ENCODE measurements at places on chromosomes 12 and 14.

DNA sequence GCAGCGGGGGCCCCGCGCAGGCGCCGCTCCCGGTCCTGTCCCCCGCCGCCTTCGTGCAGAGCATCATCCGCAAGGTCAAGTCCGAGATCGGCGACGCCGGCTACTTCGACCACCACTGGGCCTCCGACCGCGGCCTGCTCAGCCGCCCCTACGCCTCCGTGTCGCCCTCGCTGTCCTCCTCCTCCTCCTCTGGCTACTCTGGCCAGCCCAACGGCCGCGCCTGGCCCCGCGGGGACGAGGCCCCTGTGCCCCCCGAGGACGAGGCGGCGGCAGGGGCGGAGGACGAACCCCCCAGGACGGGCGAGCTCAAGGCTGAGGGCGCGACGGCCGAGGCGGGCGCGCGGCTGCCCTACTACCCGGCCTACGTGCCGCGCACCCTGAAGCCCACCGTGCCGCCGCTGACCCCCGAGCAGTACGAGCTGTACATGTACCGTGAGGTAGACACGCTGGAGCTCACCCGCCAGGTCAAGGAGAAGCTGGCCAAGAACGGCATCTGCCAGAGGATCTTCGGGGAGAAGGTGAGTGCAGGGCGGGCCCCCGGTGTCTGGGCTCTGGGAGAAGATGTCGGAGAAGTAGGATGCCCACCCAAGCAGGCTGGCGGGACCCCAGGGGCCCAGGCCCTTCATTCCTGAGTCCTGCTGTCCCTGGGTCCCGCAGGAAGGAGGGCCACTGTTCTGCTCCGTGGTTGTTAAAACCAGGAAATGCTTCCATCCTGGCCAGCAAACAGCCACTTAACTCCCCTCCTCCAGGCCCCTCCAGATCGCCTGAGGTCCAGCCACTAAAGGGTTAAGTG, 48.4 kb downstream of the PHETA1 start:
- no peak for DNase-seq

GRCh38 chr14:67268426-67269150, 27.4 kb downstream of the PALS1 start:
- no peak for DNase-seq

- no peak for DNase-seq
These were observed 159.4 kb downstream of the SLC5A8 start for GRCh38 chr12:101050631-101051030.

DNA sequence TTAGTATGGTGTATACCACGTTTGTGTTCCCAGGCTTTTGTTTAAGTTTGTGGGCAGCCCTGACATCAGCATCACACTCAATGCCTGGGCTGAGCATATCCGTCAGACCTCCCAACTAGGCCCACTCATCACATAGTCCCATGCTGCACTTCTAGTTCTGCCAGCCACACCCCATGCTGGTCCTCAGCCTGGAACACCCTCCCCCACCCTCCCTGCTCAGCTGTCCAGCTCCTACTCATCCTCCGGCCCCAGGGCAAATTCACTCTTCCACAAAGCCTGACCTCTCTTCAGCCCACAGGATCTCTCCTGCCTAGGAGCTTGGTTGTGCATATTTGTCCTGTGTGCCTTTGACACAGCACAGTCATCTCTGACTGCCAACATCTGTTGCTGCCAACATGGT, 3.9 kb upstream of the ENDOU start:
- DNase-seq = no peak

DNA sequence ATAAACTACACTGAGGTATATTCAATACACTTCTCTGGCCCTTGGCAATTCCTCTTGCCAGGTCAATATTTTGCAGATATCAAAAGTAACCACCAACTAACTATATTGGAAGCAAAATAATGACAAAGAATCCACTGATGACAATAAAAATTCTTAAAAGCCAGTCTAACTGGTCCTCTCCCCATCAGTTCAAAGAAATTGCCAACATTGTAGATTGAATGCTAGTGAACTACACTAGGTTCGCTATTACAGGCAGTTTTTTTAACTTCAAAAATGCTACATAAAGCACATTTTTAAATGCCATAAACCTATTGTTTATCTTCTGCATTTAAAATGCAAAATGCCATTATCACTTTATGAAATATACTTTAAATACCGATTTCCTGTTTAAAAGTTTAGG, 4.0 kb downstream of the CDK17 start:
- no peak for DNase-seq

DNA sequence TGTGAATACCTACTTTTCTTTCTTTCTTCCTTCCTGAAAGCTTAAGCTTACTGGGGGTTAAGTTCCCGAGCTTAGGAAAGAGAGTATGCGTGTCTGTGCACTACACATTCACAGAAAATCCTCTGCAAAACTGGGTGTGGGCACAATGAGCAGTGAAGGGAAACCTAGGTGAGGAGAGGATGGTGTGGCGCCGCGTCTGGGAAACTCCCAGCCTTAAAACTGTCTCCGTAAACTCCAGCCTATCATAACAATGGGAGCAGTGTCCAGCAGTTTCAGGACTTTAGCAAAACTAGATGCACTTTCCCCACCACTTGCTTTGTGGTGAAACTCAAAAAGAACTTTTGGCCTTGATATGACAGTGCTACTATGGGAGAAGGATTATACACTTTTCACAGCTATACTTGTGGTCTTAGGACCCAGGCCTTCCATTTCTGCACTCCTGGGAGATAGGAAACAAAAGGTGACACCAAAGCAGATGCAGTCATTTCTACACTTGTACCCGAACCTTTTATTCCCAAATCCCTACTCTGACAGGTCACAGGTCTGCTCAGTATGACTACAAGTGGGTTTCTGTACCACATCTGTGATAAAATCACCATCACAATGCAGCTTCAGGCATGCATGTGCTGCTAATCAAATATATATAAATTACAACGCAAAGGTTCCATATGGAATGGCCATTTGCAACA, 10.4 kb downstream of the AKAP5 start:
- DNase-seq = no peak

DNA sequence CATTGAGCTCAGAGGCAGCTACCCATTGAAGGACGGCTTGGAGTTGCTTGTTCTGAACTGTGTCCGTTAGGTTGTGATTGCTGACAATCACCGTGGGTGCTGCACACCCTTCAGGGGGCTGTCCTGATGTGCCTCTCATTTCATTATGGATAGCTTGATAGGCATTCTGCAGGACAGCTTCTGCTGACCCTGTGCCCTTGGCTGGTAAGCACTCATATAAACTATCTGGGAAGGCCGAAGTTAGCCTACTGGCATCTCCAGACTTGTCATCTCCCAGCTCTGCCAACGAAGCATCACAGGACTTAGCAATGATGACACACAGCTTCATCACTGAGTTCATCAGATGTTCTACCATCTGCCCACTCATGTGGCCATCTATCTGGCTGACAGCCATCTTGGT, 22.3 kb downstream of the AKAP3 start:
- DNase-seq = no peak

DNA sequence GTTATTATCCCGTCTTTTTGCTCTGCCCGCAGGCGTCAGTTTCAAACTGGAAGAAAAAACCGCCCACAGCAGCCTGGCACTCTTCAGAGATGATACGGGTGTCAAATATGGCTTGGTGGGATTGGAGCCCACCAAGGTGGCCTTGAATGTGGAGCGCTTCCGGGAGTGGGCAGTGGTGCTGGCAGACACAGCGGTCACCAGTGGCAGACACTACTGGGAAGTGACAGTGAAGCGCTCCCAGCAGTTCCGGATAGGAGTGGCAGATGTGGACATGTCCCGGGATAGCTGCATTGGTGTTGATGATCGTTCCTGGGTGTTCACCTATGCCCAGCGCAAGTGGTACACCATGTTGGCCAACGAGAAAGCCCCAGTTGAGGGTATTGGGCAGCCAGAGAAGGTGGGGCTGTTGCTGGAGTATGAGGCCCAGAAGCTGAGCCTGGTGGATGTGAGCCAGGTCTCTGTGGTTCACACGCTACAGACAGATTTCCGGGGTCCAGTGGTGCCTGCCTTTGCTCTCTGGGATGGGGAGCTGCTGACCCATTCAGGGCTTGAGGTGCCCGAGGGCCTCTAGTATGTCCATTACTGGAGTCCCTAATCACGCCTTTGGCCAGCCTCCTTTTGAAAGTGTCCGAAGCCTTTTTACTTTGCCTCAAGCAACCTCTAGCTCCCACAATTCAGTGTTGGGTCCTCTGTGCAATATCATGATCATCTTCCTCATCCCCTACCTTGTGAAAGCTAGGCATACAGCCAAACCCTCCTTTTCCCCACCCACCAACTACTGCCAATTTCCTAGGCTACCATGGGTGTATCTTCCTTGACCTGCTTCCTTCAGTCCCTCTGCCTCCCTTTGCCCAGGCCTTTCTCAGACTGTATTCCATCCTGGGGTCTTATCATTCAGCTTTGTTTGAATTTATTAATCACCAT, 891 bp downstream of the SPRYD4 start:
- no peak for DNase-seq

- DNase-seq = no peak
These were observed 909.6 kb downstream of the VRK1 start for GRCh38 chr14:97706819-97707218.

- no peak for DNase-seq
These were observed 106.8 kb downstream of the TMEM260 start for GRCh38 chr14:56686416-56686815.

GRCh38 chr12:119672194-119672593, 4.3 kb downstream of the PRKAB1 start:
- DNase-seq = no peak

DNA sequence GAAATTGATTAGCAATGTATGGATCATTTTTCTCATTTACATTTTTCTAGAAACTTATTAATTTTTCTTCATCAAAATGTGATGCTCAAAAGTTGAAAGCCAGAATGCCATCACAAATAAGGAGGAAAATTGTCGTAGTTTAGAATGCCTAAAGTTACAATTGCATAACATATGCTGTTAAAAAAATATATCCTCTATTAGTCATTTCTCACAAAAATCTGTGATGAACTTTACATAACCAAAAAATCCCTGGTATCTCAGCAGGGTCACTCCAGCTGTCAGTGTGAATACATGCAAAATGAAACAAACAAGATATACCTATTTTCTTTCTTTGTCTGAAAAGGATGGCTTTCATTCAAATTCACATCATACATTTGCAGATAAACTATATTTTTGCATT, 358.9 kb downstream of the PAWR start:
- no peak for DNase-seq

- no peak for DNase-seq
These were observed 14.4 kb upstream of the GPR68 start for GRCh38 chr14:91258876-91259275.

DNA sequence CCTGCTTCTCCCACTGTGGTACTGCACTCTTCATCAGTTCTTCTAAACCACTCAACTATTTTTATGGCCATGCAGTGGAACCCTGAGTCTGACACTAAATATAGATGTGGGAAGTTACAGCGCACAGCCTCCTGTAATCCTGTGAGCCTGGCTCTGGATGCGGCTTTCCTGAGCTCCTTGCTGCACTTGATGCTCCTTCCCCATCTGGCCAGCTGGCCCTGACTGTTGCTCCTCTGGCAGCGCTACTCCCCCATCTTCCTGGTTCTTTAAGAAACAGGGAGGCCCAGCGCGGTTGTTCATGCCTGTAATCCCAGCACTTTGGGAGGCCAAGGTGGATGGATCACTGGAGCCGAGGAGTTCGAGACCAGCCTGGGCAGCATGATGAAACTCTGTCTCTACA, 24.6 kb downstream of the IQSEC3 start:
- no peak for DNase-seq

DNA sequence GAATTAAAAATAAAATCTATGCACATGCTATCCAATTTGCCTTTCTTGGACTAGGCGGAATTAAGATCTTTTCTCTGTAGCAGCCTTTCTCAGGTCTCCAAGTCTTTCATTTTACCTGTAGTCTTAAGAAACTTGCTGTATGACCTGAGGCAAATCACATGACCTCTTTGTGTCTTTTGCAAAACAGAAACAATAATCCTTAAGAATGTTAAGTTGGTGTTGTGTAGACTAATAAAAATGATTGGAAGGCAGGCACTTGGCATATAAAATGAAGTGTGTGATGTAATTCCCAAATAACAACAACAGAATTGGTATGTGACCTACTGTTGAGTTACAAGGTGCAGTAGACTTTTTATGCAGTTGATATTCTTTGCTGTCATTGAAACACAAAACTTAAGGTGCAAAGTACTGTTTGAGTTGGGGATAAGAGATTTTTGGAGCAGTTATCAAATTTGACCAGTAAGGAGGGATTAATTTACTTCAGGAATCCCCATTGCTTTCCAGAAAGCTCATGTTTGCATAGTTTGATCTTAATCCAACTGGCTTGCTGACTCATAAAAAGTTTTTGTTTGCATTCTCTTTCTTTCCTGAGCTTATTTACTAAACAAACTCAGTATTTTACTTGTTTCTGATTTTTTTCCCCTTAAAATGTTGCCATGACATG, 51.4 kb downstream of the SUSD6 start:
- no peak for DNase-seq

DNA sequence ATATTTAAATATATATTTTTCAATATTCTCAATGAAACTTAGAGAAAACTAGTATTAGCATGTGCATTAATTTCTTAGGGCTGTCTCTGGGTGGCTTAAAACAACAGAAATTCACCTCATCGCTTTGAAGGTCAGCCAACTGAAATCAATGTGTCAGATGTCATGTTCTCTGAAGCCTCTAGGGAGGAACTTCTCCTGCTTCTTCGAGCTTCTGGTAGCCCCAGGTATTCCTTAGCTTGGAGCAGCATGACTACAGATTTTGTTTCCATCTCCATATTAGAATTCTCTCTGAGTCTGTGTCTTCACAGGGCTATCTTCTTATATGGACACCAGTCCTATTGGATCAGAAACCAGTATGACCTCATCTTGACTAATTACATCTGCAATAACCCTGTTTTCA, 221.5 kb downstream of the PDZRN4 start:
- DNase-seq = no peak

- no peak for DNase-seq
These were observed 6.8 kb downstream of the RAB35 start for GRCh38 chr12:120109570-120110267.

DNA sequence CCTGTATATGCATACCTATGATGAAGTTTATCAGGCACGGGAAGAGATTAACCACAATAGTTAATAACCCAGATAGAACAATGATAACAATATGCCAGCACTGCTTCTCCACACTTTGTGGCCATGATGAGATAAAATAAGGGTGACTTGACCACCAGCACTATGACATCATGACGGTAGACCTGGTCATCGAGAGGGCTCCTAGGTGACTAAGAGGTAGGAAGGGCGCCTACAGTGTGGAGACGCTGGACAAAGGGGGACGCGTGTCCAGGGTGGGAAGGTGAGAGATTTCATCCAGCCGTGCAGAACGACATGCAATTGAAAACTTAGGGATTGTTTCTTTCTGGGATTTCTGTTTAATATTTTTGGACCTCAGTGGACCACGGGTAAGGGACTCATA, 221.8 kb upstream of the RTL1 start:
- DNase-seq = no peak

- no peak for DNase-seq
These were observed 204.2 kb upstream of the HMGA2 start for GRCh38 chr12:65620046-65620445.

GRCh38 chr12:46699986-46700385, 125.8 kb downstream of the SLC38A4 start:
- DNase-seq = no peak

- no peak for DNase-seq
These were observed 38.2 kb downstream of the DCAF5 start for GRCh38 chr14:69114763-69115162.

- no peak for DNase-seq
These were observed 46.6 kb upstream of the LTBP2 start for GRCh38 chr14:74658535-74659131.
